ENCODE measurements at places on chromosomes 16 and 17.

- DNase-seq = peak; percentile 67
Measured at GRCh38 chr16:22670551-22671041, 143.4 kb upstream of the HS3ST2 start.

DNA sequence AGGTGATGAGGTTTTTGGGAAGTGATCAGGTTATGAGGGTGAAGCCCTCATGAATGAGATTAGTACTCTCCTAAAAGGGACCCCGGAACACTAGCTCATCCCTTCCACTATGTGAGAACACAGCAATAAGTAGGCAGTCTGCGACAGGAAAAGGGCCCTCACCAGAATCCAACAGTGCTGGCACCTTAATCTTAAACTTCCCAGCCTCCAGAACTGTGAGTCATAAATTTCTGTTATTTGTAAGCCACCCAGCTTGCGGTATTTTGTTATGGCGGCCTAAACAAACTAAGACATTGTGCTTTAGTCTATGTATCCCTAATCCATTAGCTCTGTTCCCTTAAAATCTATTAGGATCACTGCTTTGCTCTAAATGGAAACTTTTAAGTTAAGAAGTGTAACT, 8.5 kb downstream of the SLFN12 start:
- DNase-seq = no peak

DNA sequence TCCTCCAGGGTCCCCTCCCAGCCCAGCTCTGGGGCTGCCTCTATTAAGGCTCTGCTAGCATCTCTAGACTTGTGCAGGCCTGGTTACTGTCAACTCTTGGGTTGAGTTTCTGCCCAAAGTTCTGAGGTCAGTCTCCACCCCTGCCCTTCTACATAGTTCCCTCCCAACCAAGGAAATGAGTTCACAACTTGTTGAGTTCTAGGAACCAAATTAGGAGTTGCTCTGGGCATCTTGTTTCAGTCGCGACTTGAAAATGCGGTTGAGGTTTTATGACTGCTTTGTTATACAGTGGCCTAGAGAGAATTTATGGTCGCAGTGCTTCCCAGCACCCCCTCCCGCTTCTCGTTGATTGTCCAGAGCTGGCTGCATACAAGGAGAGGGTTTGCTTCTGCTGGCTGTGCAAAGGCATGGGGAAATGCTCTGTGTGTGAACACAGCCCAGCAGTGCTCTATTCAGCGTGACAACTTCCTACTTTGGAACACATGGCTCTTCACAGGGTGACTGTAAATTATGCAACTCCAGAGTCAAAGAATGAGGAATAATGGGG, 20.2 kb downstream of the GNAO1 start:
- DNase-seq = no peak

- DNase-seq = peak; percentile 71
Measured at GRCh38 chr17:50689251-50689650, 18.5 kb downstream of the ANKRD40 start.

- peak; percentile 49 for DNase-seq
Measured at GRCh38 chr16:48408688-48409087, 23.5 kb upstream of the SIAH1 start.

DNA sequence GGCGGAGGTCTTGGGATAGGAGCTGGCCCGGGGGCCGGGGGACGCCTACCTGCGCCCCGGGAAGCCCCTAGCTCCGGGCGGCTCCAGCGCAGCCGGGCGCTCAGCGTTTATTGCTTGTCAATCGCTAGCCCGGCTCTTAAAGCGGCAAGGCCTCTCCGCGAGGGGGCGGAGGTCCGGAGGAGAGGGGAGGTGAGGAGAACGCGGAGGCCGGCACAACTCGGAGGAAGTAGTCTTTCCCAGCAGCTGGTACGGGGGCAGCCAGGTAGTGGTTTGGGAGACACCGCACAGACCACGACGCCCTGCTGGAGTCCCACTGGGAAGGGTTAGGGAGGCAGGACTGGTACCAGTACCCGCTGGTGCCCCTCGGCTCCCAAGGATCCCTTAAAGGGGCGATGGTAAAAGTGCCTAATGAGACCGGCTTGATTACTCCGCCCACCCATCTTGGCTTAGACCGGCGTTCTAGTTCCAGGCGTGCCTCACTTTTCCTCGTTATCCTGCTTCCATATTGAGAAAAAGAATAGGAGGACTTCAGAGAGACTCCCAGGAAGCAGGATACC, at the start of gene MPP2:
TSS of gene MPP2 (minus strand) at position 112 of the 557 bp plus-strand sequence. CDS start 3,076 bp downstream, outside the sequence.
- peak; percentile 81 for DNase-seq

DNA sequence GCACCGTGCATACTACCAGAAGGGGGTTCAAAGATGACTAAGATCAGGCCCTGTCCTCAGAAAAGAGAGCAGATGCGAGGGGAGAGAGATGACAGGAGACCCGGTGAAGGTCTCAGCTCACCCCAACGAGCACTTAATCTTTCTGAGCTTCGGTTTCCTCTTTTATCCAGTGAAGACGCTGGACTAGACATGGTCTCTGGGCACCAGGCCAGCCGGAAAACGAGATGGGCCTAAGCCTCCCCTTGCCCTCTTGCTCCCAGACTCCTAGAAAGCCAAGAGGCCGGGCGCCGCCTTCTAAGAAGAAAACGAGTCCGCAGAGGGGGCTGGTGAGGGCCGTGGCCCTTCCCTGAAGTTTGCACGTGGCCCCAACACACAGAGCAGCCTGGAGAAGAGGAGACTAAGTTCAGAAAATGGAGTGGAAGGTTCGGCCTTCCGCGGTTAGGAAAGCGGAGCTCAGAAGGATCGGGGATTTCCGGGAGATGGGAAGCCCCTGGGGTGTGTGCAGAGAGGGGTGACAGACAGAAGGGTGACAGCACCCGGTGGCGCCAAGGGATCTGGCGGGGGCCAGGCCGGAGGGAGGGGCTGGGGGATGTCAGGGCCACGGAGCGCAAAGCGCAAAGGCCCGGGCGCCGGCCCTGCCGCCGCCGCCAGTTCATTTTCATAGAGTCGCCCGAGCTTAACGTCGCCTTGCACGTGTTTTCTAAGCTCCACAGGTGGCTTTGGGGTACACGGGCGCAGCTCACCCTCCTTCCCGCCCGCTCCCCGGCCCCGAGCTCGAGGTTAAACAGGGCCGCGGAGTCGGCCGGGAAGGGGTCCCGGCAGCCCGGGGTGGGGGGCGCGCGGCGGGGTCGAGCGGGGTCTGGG, 42.1 kb upstream of the BHLHA9 start:
- DNase-seq = no peak

- DNase-seq = no peak
Measured at GRCh38 chr16:55138298-55138697, 185.7 kb upstream of the IRX6 start.

GRCh38 chr16:84059111-84059510, 16.5 kb upstream of the SLC38A8 start:
- no peak for DNase-seq

GRCh38 chr17:77849239-77849638, 109.3 kb upstream of the TNRC6C start:
- no peak for DNase-seq

- DNase-seq = no peak
Measured at GRCh38 chr17:42034059-42034458, 14.2 kb downstream of the NKIRAS2 start.

DNA sequence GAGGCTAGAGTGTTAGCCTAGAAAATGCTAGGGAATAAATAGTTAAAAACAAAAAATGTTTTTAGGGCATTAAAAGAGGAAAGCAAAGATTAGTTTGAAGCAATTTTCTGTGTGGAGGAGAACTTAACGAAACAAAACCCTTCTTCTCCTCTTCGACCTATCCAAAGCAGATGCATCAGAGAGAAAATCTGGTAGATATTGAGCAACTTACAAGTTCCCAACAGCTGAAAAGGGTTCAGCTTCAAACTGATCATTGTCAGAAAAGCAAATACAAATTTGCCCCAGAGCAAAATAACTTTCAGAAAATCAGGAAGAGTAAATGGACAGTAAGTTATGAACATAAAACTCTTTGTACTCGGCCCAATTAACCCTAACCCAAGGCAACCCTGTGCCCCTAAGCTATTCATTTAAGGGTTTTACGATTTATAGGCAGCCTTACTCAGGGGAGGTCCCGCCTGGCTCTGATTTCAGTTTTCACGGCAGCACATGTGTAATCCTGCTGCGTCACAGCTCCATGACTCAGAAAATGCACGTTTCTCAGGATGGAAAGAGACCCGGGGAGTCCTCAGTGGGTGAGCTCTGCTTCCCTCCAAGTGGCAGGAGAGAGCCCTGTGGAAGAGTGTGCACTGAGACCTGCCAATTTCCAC, 405.7 kb upstream of the SALL1 start:
- peak; percentile 70 for DNase-seq

GRCh38 chr17:36592316-36592715, 637 bp downstream of the DHRS11 start:
- DNase-seq = peak; percentile 52

- DNase-seq = no peak
Measured at GRCh38 chr16:78551487-78552085, 452.1 kb downstream of the WWOX start.

All from AG08396 (cell line).